ENCODE measurements at places on chromosomes 1 and 21.

- DNase-seq: no peak
Measured at GRCh38 chr1:65793359-65793732, 651 bp downstream of the PDE4B start.

- DNase-seq: no peak
Measured at GRCh38 chr21:41620982-41621381, 113.0 kb upstream of the TMPRSS2 start.

GRCh38 chr1:205374210-205375078, 17.7 kb upstream of the KLHDC8A start:
- no peak for DNase-seq

DNA sequence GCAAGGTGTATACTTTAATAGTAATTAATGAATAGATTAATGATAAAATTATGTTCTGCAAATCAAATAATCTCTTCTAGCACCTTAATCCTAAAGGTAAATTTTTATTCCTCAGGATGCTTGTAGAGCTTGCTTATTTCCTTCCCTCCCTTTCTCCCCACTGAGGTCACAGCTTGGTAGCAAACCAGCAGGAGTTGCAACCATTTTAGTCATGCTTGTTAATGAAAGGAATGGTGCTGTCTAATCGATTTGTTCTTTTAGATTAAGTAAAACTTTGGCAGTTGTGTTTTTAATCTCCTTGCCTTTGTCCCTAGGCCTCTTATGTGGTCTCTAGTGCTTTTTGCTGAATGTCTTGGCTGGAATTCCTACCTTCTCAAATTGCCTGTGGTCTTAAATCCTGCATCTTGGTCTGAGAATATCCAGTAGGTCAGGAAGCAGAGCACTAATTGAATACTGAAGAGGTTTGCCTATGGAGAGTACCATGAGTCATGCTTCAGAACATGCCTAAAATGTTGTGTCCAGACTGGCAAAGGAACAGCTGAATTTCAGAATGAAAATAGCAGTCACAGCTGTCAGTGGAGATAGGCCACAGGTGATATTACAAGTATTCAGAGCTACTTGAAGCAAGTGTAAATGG, 36.3 kb upstream of the RWDD3 start:
- DNase-seq: no peak

Measured in T-cell (primary cell).